ENCODE measurements at places on chromosomes 5 and 9.

DNA sequence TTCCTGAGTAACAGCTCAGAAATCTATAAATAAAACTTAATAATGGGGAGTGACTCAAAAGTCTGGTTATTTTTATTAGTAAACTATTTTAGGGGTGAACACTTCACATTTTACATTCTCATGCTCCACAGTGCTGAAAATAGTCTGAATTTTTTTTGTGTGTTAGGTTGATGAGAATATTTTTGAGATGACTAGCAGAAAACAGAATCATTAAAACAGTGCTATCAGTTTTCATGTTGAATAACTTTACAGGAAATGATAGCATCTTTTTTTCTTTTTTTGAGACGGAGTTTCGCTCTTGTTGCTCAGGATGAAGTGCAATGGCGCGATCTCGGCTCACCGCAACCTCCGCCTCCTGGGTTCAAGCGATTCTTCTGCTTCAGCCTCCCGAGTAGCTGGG lies 60.3 kb downstream of the TMC1 start:
- no peak for DNase-seq

GRCh38 chr5:67092535-67092934 lies 104.1 kb downstream of the CD180 start:
- DNase-seq: no peak

GRCh38 chr9:3415906-3416305 lies 109.9 kb downstream of the RFX3 start:
- DNase-seq: no peak

DNA sequence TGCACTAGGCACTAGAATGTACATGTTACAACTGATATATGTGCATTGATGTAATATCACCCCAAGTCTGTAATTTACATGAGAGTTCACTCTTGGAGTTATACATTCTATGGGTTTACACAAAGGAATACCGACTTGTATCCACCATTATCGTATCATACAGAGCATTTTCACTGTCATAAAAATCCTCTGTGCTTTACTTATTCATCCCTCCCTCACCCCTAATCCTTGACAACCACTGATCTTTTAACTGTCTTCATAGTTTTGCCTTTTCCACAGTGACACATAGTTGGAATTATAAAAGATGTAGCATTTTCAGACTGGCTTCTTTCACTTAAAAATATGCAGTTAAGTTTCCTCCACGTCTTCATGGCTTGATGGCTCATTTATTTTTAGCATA lies 11.1 kb upstream of the RFK start:
- DNase-seq: no peak

- DNase-seq: no peak
These were observed 310.5 kb downstream of the DMAC1 start for GRCh38 chr9:7489036-7489435.

- no peak for DNase-seq
These were observed 6.3 kb downstream of the CRHBP start for GRCh38 chr5:76958991-76959767.

- DNase-seq: no peak
These were observed 306.2 kb upstream of the NREP start for GRCh38 chr5:112063191-112063590.

DNA sequence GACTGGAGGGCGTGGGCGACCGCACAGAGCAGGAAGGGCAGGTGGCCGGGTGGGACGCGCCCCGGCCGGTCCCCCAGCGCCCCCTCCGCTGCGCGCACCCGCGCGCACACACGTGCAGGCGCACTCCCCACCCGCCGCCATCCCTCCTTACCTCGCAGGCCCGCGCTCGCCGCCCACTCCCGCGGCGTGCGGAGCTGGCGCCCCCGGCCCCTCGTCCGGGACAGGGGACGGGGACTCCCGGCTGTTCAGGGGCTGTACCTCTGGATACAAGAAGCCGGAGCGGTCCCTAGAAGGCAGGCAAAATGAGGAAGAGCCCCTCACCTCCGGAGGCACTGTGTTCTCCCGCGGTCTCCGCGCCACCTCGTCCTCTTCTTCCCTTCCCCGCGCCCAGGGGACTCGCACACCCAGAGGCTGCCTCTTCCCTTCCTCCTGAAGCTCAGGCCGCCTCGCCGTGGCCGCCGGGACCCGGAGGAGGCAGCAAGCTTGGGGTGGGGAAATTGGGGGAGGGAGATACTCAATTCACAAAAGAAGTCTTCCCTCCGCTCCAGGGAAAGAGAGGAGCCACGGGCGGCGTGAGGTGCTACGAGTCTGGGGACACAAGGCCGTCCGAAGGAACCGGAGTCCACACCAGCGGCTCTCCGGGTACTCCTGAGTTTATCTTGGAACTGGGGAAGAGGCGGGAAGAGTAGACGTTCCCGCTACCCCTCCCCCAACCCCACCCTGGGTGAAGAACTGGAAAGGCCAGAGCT lies 1.4 kb upstream of the GABRB2 start:
- DNase-seq: no peak

DNA sequence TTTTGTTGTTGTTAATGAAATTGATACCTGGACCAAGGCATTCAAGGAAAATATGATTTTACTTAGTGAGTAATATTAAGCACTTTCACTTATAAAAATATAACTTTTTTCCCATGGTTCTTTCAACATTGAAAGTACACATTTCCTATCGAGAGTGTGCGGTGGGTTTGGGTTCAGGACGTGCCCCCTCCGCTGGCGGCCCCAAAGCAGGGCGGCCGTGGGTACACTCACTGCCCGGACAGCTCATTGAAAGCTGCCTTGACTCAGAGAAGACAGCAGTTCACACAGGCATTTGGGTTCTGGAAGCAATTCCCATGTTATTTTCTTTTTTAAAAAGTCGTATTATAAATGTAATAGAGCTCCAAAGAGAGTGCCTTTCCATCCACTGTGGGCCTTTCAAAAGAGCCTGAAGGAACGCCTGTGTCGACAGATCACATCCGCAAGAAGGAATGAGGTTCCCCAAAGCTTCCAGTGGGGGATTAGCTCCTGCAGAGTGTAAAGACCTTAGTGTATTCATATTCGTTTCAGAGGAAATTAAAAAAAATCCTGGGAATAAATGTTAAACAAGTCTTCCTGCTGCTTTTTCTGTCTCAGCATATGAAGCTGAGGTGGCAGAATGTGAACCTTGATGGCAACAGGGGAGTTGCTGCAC lies 74.3 kb downstream of the PRDM6 start:
- DNase-seq: no peak

- no peak for DNase-seq
These were observed 194.4 kb upstream of the VCAN start for GRCh38 chr5:83277154-83277553.

DNA sequence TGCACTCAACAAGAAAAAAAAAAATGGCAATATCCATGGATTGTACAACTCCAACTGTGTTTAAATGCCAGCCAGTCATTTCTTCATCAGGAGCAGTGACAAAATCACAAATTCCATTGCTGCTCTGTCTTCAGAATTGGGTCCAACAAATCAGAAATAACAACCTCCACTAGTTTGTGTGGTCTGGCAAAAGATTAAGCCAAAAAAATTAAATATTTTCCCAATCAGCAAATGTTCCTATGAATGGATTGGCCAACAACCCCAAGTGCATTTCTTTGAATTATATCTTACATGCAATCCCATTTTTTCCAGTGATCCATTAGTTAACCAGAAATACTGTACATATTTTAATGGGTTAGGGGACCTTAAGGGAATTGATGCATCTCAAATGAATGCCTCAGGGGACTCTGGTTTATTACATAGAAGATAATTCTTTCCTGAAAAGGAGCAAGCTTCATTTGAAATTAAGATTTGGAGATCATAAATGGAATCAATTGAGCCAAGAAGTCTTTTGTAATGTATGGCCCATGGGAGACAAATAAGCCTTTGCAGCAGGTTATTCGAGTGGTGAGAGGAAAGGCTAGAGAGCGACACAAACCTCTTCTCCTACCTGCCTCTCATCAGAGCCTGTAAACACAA lies 131.8 kb downstream of the TLE1 start:
- no peak for DNase-seq

- DNase-seq: no peak
These were observed 484.8 kb downstream of the PSAT1 start for GRCh38 chr9:78781681-78782080.
